ENCODE measurements at places on chromosomes 5 and 9. TPM values are rescaled to one million over a fixed set of nuclear protein-coding genes. Genes with fewer than 3 reads are reported as not detected.
A peak's percentile ranks its signal among the peaks of the same experiment; 100 is the strongest.

GRCh38 chr9:114894609-114895433 lies 35.6 kb downstream of the TNFSF8 start:
- H3K27ac ChIP-seq: peak overlapping the region; percentile 29
- no peaks in the 10 kb centered on the region for H3K36me3 ChIP-seq
- H3K4me1 ChIP-seq: peaks cover 25% of the 10 kb centered on the region
- no peak for DNase-seq
- H3K4me3 ChIP-seq: peak overlapping the region; percentile 31

DNA sequence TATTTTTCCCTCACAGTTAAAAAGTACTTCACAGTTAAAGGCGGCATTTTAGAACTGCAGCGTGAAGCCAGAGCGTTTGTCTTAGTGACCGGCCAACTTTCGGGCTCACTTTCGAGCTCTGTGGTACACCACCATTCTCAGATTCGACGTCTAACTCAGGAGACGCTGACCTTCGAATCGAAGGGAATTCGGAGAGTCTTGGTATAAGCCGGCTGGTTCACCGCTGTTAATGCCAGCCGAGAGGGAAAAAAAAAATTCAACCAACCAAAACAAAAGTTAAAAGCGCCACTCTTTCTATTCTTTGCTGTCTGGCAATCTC lies 544 bp upstream of the SNX24 start:
- H3K36me3 ChIP-seq: no peaks in the 10 kb centered on the region
- peak overlapping the region; percentile 69 for H3K27ac ChIP-seq

- peaks cover 3% of the 10 kb centered on the region for H3K36me3 ChIP-seq
- no peaks in the 10 kb centered on the region for H3K27me3 ChIP-seq
- H3K4me1 ChIP-seq: peaks cover 3% of the 10 kb centered on the region
Observed at GRCh38 chr5:126619781-126620180, 19.0 kb downstream of the PHAX start.

DNA sequence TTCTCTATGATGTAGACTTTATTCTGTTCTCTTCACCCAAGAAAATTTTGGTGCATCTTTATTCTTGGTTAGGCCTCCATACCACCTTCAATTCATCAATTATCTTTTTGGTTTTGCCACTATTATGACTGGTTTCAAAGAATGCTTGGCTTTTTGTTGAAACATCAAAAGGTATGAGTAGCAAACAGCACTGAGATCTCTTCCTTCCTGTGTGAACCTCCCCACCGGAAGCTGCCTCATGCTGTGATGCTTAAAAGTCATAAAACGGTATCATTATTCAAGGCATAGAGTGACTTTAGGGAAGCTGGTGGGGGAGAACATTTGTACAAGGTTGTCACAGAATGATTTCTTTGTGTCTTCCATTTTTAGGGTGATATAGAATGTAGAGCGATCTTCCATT lies 70.6 kb downstream of the IQGAP2 start:
- H3K4me3 ChIP-seq: peak overlapping the region; percentile 70
- no peaks in the 10 kb centered on the region for H3K27me3 ChIP-seq
- DNase-seq: peak; percentile 37

- H3K4me1 ChIP-seq: peaks cover 3% of the 10 kb centered on the region
- H3K36me3 ChIP-seq: peaks cover 2% of the 10 kb centered on the region
- peak overlapping the region; percentile 63 for H3K27ac ChIP-seq
- DNase-seq: no peak
Observed at GRCh38 chr9:130681769-130682420, 11.7 kb upstream of the EXOSC2 start.

DNA sequence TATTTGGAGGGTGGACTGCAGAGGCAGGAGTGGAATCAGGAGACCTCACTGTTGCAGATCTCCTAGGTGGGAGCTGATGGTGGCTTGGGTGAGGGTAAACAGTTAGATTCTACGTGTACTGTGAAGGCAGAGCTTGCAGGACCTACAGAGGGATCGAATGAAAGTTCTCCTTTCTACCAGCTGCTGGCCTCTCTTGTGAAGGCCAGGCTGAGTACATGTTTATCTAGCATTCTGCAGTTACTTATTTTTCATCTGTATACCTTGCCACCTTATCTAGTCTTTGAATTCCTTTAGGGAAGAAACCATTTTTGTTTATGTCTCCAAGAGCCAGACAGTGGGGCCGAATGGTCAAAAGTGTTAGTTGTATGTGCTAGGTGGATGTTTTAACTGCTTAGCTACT lies 57.6 kb downstream of the PTTG1 start:
- H3K4me3 ChIP-seq: no peak overlapping the region
- peak overlapping the region; percentile 93 for H3K27ac ChIP-seq
- H3K36me3 ChIP-seq: peaks cover 5% of the 10 kb centered on the region
- H3K4me1 ChIP-seq: peaks cover 33% of the 10 kb centered on the region
- no peaks in the 10 kb centered on the region for H3K27me3 ChIP-seq

DNA sequence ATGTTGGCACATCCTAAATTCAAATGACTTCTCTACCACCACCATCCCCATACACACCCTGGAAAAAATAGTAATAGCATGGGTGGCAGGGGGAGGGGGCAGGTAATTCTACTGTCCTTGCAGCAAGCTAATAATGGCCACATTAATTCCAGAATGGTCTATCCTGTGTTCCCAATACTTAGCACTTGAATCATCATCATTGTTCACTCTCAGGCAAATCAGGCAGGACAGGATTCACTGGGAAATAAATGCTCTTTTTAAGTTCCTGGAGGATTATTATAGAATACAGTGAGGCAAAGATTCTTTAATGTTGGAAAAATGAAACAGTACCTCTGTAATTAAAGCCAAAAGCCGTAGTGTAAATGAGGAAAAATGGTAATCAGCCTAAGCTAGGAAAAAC lies 254.5 kb downstream of the ARRDC3 start:
- H3K4me1 ChIP-seq: no peaks in the 10 kb centered on the region
- no peak overlapping the region for H3K4me3 ChIP-seq
- DNase-seq: no peak
- peaks cover 5% of the 10 kb centered on the region for H3K36me3 ChIP-seq
- H3K27me3 ChIP-seq: peaks cover 7% of the 10 kb centered on the region
- H3K27ac ChIP-seq: no peak overlapping the region

- H3K27ac ChIP-seq: no peak overlapping the region
- H3K4me1 ChIP-seq: no peaks in the 10 kb centered on the region
- H3K36me3 ChIP-seq: no peaks in the 10 kb centered on the region
- DNase-seq: no peak
- H3K27me3 ChIP-seq: no peaks in the 10 kb centered on the region
Observed at GRCh38 chr5:124444147-124444775, 302.2 kb downstream of the ZNF608 start.

DNA sequence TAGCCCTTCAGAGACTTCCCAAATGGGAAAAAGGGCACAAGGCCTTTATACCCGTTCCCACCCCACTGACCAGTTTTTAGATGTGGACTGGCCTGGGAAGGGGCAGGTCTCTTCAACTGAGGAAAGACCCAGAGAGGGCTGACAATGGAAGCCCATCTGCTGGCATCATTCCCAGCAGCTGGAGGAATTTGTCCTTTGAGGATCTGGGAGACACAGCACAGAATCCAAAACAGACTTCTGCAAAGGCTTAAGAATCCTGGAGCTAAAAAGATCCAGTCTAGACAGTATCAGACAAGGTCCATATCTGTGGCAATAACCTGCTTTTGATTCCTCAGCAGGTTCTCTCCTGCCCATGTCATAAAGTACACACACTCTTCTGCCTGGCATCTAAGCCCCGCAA lies 329.2 kb downstream of the TMEM167A start:
- H3K27me3 ChIP-seq: peaks cover 10% of the 10 kb centered on the region
- H3K4me1 ChIP-seq: peaks cover 18% of the 10 kb centered on the region
- no peaks in the 10 kb centered on the region for H3K36me3 ChIP-seq
- H3K27ac ChIP-seq: peak overlapping the region; percentile 80

DNA sequence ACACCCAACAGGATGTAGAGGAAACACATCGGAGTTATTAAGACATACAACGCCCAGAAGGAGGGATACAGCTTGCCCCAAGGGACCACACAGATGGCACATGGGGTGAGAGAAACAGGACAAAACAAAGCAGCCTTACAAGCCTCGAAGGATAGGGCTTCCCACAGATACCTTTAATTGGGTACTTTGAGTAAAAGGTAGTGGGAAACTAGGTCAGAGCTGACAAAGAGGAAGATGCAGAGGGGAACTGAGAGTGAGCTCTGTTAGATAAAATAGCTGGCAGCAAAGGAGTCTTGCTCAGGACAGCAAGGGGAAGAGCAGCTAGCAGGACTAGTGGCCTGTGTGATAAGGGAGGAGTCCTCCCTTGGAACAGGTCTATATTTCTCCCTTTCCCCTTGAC lies 48.2 kb downstream of the OTP start:
- no peak overlapping the region for H3K4me3 ChIP-seq
- DNase-seq: no peak
- H3K27me3 ChIP-seq: peaks cover 31% of the 10 kb centered on the region

- no peaks in the 10 kb centered on the region for H3K27me3 ChIP-seq
- DNase-seq: no peak
- H3K4me1 ChIP-seq: no peaks in the 10 kb centered on the region
Observed at GRCh38 chr5:125786021-125786420, 637.2 kb upstream of the GRAMD2B start.

DNA sequence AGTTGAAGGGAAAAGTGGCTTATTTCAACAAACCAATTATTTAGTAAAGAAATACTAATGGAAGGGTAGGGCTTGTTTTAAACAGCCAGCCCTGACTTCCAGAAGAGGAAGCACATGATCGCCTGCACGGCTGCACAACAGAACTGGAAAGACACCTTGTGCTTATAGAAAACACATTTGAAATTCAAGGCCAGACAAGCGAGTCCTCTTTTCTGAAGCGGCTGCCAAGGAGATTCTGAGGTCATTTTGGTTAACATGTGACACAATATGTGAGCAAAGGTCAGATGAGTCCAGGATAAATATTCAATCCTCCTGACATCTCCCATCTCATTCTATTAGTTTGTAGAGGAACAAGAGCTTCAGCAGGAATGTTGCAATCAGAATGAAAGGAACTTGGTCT lies 461.4 kb upstream of the ST8SIA4 start:
- no peaks in the 10 kb centered on the region for H3K36me3 ChIP-seq
- no peaks in the 10 kb centered on the region for H3K27me3 ChIP-seq
- H3K4me3 ChIP-seq: no peak overlapping the region
- no peaks in the 10 kb centered on the region for H3K4me1 ChIP-seq
- no peak overlapping the region for H3K27ac ChIP-seq
- no peak for DNase-seq

GRCh38 chr5:132199116-132199680 lies 28.5 kb downstream of the P4HA2 start:
- no peak for DNase-seq
- H3K27me3 ChIP-seq: peaks cover 15% of the 10 kb centered on the region
- no peaks in the 10 kb centered on the region for H3K4me1 ChIP-seq

Gene CATSPER3
- total RNA-seq: 0.50 TPM

Gene IFNE
- not detected for total RNA-seq

Gene CAMK4
- total RNA-seq: 163 TPM

Gene SOX30
- total RNA-seq: 0.44 TPM

Gene TRIM7
- total RNA-seq: 2.2 TPM
